ENCODE measurements at places on chromosomes 12 and 14. TPM values are rescaled to one million over a fixed set of nuclear protein-coding genes. Genes with fewer than 3 reads are reported as not detected.

Gene SGPP1
- total RNA-seq, result 20.8 TPM

Gene OVCH1
- total RNA-seq, result 3.2 TPM

Gene TNFAIP2
- total RNA-seq, result 254 TPM

Gene RPL10L
- not detected for total RNA-seq

Gene RDH12
- 0.38 TPM for total RNA-seq

Gene TAS2R14
- total RNA-seq, result 1.2 TPM

Gene KRT6C
- not detected for total RNA-seq
